ENCODE measurements at places on chromosomes 5 and 9. TPM values are rescaled to one million over a fixed set of nuclear protein-coding genes. Genes with fewer than 3 reads are reported as not detected.

GRCh38 chr9:3875361-3876132, 349.7 kb upstream of the RFX3 start:
- H3K4me3 ChIP-seq, result no peak overlapping the region
- no peak for DNase-seq

DNA sequence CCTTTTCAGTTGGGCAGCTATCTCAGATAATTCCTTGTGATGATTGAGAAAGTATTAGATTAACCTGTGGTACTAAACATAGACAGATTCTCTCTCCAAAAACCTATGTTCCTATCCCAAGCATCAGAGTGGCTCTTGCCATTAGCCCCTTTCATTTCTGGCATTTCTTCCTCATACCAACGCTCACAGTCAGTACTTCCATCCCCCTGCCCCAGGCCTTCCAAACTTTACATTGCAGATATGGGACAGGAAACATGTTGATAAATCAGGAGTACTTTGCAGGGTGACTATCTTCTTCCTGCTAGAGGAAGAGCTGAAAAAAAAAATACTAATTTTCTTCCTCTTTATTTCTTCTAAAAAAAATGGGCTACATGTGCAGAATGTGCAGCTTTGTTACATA, 442.6 kb upstream of the RGMB start:
- H3K27me3 ChIP-seq, result no peaks in the 10 kb centered on the region
- no peaks in the 10 kb centered on the region for H3K4me1 ChIP-seq
- no peaks in the 10 kb centered on the region for H3K36me3 ChIP-seq
- no peak overlapping the region for H3K27ac ChIP-seq
- H3K4me3 ChIP-seq, result no peak overlapping the region
- DNase-seq, result no peak

DAB2IP gene
- total RNA-seq, result 0.33 TPM

DNA sequence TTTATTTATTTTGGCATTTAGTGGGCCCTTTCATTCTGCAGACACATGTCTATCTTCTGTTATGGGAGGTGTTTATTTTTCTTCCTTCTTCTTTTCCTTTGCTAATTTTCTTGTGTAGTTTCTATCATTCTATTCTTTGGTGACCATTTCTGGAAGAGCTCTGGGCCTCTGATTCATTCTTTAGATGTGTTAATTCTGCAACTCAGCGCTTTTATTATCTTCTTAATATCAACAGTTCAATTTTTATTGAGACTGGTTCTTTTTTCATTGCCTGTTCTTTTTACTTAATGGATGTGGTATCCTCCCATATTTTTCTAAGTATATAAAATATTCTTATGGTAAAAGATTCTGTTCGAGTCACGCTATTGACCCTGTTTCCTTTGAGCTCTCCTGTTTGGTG, 112.0 kb downstream of the HSPA4 start:
- no peaks in the 10 kb centered on the region for H3K27me3 ChIP-seq
- DNase-seq, result no peak
- no peak overlapping the region for H3K4me3 ChIP-seq

GRCh38 chr5:146484714-146485391, 31.1 kb downstream of the GPR151 start:
- no peak overlapping the region for H3K27ac ChIP-seq
- H3K4me3 ChIP-seq, result no peak overlapping the region
- no peaks in the 10 kb centered on the region for H3K27me3 ChIP-seq
- H3K36me3 ChIP-seq, result peaks cover 48% of the 10 kb centered on the region
- DNase-seq, result no peak
- no peaks in the 10 kb centered on the region for H3K4me1 ChIP-seq

DNA sequence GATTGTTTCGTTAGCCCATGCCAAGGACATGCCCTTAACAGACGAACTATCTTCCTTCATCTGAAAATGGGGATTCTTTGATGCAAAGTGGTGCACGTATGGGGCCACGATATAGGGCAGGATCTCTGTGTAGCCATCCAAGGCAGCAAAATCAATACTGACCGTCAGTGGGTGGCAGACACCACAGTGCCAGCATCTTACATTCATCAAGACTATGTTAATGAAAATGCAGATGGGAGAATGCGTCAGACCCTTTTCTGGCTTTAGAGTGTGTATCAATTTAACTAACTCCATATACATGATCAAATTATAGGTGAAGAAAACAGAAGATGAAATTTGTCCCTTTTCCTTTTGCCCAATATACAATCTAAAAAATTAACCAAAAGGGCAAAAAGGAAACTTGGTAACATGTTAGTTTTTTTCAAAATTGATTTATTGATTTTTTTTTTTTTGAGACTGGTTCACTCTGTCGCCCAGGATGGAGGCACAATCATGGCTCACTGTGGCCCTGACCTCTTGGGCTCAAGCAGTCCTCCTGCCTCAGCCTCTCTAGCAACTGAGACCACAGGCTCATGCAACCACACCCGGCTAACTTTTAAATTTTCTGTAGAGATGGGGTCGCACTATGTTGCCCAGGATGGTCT, 169.2 kb upstream of the SPRY4 start:
- no peak overlapping the region for H3K27ac ChIP-seq
- no peaks in the 10 kb centered on the region for H3K36me3 ChIP-seq
- DNase-seq, result no peak
- H3K4me3 ChIP-seq, result no peak overlapping the region
- H3K4me1 ChIP-seq, result peaks cover 2% of the 10 kb centered on the region

- H3K4me1 ChIP-seq, result peaks cover 6% of the 10 kb centered on the region
- peaks cover 3% of the 10 kb centered on the region for H3K27me3 ChIP-seq
- H3K4me3 ChIP-seq, result no peak overlapping the region
Observed at GRCh38 chr5:6791031-6791430, 77.8 kb downstream of the TENT4A start.

- H3K36me3 ChIP-seq, result no peaks in the 10 kb centered on the region
- no peak for DNase-seq
- no peak overlapping the region for H3K27ac ChIP-seq
- no peaks in the 10 kb centered on the region for H3K4me1 ChIP-seq
- H3K4me3 ChIP-seq, result no peak overlapping the region
Observed at GRCh38 chr5:164234321-164234720, 728.9 kb downstream of the MAT2B start.

HMGCR gene
- 48.3 TPM for total RNA-seq

RAB3C gene
- total RNA-seq, result not detected

PRRX2 gene
- 0.66 TPM for total RNA-seq

GDA gene
- not detected for total RNA-seq

STPG3 gene
- not detected for total RNA-seq

DNA sequence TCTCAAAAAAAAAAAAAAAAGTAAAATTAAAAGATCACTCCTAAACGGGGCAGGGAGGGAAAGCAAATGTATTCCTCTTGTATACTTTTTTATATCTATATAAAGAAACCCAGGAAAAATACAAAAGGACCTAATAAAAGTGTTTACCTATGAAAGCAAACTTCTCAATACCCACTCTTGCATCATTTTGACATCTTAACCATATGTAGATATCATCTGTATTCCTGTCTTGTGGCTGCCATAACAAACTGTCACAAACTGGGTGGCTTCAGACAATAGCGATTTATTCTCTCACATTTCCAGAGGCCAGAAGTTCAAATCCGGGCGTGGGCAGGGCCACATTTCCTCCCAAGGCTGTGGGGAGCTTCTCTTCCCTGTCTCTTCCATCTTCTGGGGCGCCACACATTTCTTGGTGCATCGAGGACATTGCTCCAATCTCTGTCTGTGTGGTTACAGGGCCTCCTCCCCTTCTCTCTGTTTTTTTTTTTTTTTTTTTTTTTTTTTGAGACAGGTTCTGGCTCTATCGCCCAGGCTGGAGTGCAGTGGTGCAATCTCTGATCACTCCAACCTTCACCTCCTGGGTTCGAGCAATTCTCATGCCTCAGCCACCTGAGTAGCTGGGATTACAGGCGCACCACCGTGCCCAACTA, 58.4 kb upstream of the IL17B start:
- DNase-seq, result no peak
- H3K4me3 ChIP-seq, result no peak overlapping the region
- H3K27me3 ChIP-seq, result no peaks in the 10 kb centered on the region
- no peak overlapping the region for H3K27ac ChIP-seq
- peaks cover 11% of the 10 kb centered on the region for H3K4me1 ChIP-seq
- no peaks in the 10 kb centered on the region for H3K36me3 ChIP-seq

DNA sequence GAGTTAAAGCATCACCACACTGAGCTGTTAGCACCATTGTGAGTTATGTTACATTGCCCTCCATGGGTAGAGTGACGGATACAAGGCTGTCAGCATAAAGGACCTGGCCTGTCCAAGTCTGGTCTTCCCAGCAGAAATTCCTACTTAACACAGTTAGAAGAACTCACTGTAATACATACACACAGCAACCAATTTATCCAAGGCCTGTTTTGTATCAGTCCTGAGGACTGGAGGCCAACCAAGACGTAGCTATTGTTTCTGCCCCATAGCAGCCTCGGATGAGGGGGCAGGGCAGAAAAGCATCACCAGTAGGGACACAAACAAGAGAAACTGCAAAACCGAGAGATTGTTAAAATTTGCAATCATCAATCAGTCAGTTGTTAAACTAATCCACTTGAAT, 66.0 kb upstream of the CKMT2 start:
- H3K27me3 ChIP-seq, result no peaks in the 10 kb centered on the region
- no peak for DNase-seq
- H3K36me3 ChIP-seq, result peaks cover 6% of the 10 kb centered on the region
- no peak overlapping the region for H3K27ac ChIP-seq
- peaks cover 10% of the 10 kb centered on the region for H3K4me1 ChIP-seq
- H3K4me3 ChIP-seq, result no peak overlapping the region

DNA sequence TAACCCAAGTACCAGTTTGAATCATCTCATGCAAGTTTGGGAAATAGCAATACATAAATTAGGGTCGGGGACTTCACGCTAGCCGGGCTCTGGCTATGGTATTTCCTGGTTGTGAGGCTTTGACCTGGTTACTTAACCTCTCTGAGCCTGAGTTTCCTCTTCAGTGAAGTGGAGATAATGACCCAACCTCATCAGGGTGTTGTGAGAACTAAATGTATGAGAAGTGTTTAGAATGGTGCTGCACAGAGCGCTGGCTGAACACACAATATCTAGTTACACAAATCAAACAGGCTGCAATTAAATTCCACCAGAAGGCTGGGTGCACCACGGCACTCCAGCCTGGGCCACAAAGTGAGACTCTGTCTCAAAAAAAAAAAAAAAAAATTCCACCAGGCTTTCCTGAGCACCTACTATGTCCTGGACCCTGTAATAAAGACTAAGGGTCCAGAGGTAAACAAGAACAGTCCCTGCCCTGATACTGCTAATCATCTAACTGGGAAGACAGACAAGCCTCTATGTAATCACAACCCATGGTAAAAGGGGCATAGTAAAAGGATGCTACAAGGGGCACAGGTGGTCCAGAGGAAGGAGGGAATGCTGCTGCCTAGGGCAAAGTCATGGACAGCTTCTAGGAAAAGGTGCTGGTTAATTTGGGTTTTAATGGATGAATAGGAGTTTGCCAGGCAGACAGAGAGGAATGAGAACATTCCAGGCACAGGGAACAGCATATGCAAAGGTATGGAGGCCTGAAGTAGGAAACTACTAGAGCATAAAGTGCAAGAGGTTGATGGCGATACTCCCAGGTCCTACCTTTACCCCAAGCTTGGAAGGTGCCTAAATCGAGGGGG, 27.7 kb downstream of the DUSP1 start:
- peaks cover 4% of the 10 kb centered on the region for H3K27me3 ChIP-seq
- H3K4me3 ChIP-seq, result no peak overlapping the region
- no peak overlapping the region for H3K27ac ChIP-seq
- peaks cover 1% of the 10 kb centered on the region for H3K4me1 ChIP-seq
- no peak for DNase-seq

TPM2 gene
- 3.3 TPM for total RNA-seq

HINT2 gene
- total RNA-seq, result 70.1 TPM

- H3K36me3 ChIP-seq, result peaks cover 6% of the 10 kb centered on the region
- no peaks in the 10 kb centered on the region for H3K27me3 ChIP-seq
- no peak for DNase-seq
Observed at GRCh38 chr5:129322968-129323367, 137.1 kb upstream of the ADAMTS19 start.

PGM5 gene
- total RNA-seq, result not detected

DNA sequence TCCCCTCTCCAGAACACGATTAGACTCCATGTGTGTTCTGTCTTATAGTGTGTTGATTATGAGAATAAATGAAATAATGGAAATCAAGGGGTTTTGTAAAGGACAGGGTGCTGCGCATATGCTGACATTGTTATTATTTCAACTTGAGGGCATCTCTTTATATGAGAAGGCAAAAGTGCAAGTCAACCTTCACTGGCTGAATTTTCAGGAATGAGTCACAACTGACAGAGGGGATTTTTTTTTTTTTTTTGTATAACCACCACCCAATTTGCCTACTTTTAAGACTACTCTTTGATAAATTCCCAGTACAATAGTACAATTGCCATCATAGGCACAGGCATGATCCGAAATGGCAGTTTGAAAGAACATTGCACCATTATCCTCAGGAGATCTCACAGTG, 419.2 kb upstream of the NMUR2 start:
- H3K27ac ChIP-seq, result no peak overlapping the region
- no peak for DNase-seq
- no peaks in the 10 kb centered on the region for H3K4me1 ChIP-seq
- no peak overlapping the region for H3K4me3 ChIP-seq
- H3K27me3 ChIP-seq, result no peaks in the 10 kb centered on the region

DNA sequence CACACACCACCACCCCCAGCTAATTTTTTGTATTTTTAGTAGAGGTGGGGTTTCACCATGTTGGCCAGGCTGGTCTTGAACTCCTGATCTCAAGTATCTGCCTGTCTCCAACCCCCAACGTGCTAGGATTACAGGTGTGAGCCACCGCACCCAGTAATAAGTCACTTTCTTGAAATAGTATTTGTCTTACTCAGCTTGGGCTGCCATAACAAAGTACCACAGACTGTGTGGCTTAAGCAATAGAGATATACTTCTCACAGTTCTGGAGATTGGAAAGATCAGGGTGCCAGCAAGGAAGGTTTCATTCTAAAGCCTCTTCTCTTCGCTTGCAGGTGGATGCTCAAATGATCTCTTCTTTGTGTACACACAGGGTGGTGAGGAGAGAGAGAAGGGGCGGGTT, 99.8 kb downstream of the ARRDC3 start:
- H3K4me3 ChIP-seq, result no peak overlapping the region
- H3K27me3 ChIP-seq, result no peaks in the 10 kb centered on the region
- peaks cover 30% of the 10 kb centered on the region for H3K4me1 ChIP-seq
- peaks cover 15% of the 10 kb centered on the region for H3K36me3 ChIP-seq
- DNase-seq, result no peak

SIT1 gene
- total RNA-seq, result 67.7 TPM

LCN15 gene
- total RNA-seq, result not detected

DNA sequence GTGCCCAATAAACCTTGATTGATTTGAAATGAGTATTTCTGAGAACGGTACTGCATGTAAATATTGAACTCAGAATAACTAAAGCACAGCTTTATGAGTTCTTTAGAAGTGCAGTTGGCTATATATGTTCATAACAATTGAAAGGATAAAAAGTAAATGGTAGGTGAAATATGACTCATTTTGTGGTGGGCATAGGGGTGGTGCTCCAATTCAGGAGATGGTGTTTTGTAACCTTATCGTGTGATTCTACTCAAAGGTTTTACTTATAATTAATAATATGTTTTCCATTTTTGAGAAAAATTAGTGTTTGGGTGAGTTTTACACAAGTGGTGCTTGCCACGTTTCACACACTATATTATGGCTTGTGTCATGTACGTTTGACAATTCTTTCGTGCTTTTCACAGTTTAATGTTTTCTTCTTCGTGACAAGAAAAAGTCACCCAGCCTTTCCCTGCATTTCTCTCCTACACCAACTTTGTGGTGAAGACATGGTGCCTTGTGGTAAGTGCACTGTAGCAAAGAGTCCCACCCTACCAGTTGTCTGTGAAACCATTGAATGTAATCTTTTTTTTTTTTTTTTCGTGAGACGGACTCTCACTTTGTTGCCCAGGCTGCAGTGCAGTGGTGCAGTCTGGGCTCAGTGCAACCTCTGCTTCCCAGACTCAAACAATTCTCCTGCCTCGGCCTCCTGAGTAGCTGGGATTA, 492.5 kb upstream of the SGCD start:
- no peak overlapping the region for H3K27ac ChIP-seq
- no peaks in the 10 kb centered on the region for H3K4me1 ChIP-seq
- H3K4me3 ChIP-seq, result no peak overlapping the region
- DNase-seq, result no peak
